ENCODE measurements at places on chromosomes 3 and 15.

GRCh38 chr3:57069503-57069902 is 9.0 kb downstream of the SPATA12 start:
- no peak for DNase-seq

GRCh38 chr3:171461525-171461917 is 1.3 kb upstream of the TNIK start:
- DNase-seq: no peak

DNA sequence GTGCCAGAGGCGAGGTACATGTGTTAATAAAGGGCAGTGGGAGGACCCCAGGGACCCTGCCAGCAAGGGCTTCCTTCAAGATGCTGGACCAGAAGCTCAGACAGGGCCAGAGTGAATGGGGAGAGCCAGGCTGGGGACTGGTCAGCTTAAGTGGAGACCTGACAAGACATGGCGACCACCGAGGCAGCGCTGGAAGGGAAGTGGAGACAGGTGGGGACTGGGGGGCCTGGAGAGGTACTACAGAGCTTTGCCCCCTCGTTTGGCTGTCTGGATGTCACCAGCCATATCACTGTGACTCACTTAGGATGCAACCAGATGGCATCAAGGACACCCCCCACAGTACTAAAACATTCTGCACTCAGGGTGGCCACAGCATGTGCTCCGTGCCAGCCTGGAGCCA is 97.9 kb downstream of the ADCY5 start:
- DNase-seq: no peak

DNA sequence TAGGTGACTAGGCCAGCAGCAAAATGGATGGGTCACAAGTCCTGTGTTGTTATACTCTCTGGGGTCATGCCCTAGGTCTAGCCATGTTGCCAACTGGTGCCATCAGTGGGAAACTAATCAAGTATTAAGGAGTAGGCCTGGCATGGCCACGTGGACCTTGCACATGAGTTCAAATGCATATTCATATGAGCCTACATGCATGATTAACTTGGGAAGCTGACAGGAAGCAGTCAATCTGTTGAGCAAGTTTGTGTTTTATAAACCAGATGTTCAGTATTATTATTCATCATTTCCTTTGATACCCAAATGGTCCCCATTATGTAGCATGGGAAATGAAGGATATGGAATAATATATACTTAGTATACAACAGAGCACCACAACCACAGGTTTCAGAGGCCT is 95.0 kb downstream of the LRTM1 start:
- no peak for DNase-seq

DNA sequence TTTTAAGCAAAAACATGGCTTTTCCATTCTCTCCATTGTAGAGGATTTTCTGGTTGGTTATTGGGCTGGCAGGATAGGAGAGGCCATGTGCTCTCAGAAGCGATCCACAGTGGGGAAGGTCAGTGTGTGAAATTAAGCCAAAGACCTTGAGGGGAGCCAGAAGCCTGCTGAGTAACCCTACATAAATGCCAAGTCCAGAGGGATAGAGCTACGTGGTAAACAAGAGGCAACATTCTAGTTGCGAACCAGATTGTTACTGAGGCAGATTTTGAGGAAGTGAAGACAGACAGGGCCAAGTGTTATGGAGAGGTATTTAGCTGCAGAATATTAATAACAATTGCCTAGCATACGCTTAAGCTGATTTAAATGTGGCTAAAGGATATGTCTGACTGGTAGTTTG is 592.8 kb upstream of the GBE1 start:
- DNase-seq: no peak

DNA sequence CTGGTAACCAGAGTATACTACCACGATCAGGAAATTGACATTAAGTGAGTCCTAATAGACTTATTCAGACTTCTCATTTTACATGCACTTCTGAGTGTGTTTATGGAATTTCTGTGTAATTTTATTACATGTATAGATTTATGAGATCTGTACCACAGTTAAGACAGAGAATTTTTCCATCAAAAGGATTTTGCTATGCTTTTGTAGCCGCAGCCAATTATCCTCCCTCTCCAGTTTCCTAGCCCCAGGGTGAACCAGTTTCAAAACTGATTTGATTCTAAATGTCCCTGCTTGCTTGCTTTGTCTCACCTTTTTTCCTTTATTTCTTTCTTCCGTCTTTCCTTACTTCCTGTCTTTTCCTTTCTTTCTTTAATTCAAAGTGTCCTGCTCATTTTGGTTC is 661.2 kb upstream of the BCHE start:
- DNase-seq: no peak

DNA sequence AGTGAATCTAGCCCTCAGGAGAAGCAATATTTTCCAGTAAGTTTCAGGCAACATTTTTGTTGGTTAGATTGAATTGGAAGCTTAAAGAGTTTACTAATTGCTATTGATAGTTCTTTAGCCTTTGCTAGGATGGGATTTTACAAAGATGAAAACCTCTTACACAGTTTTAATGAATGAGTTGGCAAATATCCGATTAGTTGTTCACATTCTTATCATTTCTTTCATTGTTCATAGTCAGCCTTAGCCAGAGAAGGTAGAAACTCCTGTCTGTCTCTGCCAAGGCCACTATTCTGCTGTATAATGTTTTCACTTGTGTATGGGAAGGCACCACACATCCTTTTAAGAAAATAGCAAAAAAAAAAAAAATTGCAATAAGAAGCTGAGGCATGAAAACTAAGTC is 222.0 kb upstream of the MANF start:
- peak; percentile 5 for DNase-seq

GRCh38 chr15:70091726-70092463 is 5.8 kb downstream of the TLE3 start:
- no peak for DNase-seq

- DNase-seq: no peak
Measured at GRCh38 chr15:52095597-52096262, 16.8 kb downstream of the BCL2L10 start.

GRCh38 chr3:186705882-186706780 is 11.0 kb upstream of the KNG1 start:
- no peak for DNase-seq

GRCh38 chr15:72614810-72615532 is 39.5 kb upstream of the GOLGA6B start:
- DNase-seq: no peak

GRCh38 chr15:72836676-72837330 is 53.2 kb upstream of the ADPGK start:
- DNase-seq: no peak

GRCh38 chr3:186722457-186722856 is 5.3 kb downstream of the KNG1 start:
- peak; percentile 28 for DNase-seq

Measured in H54 (cell line).